Colonic mucosa (tissue), 4 donors: ENCODE measurements at places on chromosomes 1 and 21. TPM values are rescaled to one million over a fixed set of nuclear protein-coding genes. Genes with fewer than 3 reads are reported as not detected.

GRCh38 chr1:188170935-188171334, 1342.2 kb downstream of the PLA2G4A start:
- H3K4me3 ChIP-seq: no peak overlapping the region
- no peaks in the 10 kb centered on the region for H3K36me3 ChIP-seq
- DNase-seq: no peak
- H3K4me1 ChIP-seq: no peaks in the 10 kb centered on the region

DNA sequence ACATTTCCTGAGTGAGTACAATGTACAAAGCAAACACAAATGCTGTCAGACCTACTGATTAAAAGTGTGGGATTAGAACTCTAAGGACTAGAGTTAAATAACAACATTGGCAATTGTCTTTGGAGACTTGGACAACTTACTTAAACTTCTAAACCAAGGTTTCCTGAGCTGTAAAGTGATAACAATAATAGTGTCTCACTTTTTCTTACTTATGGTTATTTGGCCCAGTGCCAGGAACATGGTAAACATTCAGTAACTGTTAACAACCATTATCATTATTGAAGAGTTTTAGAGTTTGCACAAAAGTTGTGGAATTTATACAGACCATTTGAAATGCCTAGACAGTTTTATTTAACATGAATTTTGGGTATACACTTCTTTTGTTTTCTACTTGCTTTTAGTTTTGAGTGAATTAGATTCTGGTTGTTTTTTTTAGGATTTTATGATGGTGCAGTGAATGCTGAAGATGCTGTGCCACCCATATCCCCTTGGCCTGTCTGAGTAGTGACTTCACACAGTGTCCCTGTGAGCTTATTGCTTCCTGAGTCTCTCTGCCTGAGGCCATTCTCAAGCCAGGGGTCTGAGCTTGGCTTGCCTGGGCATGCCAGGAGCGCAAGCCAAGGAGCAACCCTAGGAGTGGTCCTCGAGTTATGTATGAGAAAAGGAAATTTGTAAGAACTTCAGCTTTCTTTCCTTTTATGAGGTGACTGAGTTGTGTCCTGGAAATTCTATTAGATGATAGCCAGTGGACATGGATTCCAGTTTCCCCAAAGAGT, 932.8 kb downstream of the TTLL7 start:
- DNase-seq: no peak
- H3K27me3 ChIP-seq: no peaks in the 10 kb centered on the region
- H3K4me3 ChIP-seq: no peak overlapping the region
- H3K27ac ChIP-seq: no peak overlapping the region

DNA sequence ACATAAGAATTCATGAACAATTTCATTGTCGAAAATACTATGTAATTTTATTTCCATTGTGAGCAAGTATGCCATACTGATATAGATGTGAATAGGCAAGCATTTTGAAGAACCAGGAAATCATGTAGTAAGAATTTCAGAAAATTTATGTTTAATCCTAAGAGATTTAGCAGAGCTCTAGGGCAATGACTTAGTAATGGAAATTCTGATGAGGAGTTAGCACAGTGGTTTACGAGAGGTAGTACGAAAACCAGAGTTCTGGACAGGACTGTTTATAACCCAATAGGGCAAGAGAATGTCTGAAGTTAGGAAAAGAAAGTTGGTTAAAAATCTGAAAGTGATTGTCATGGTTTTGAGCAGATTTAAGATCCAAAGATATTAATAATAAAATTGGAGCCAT, 439.6 kb upstream of the DEPDC1 start:
- no peaks in the 10 kb centered on the region for H3K4me1 ChIP-seq
- no peak overlapping the region for H3K27ac ChIP-seq
- no peaks in the 10 kb centered on the region for H3K27me3 ChIP-seq
- no peaks in the 10 kb centered on the region for H3K36me3 ChIP-seq
- H3K4me3 ChIP-seq: no peak overlapping the region

- no peak for DNase-seq
- H3K27me3 ChIP-seq: no peaks in the 10 kb centered on the region
- no peaks in the 10 kb centered on the region for H3K4me1 ChIP-seq
- H3K36me3 ChIP-seq: no peaks in the 10 kb centered on the region
These were observed 10.9 kb downstream of the MYBPHL start for GRCh38 chr1:109295712-109296415.

DNA sequence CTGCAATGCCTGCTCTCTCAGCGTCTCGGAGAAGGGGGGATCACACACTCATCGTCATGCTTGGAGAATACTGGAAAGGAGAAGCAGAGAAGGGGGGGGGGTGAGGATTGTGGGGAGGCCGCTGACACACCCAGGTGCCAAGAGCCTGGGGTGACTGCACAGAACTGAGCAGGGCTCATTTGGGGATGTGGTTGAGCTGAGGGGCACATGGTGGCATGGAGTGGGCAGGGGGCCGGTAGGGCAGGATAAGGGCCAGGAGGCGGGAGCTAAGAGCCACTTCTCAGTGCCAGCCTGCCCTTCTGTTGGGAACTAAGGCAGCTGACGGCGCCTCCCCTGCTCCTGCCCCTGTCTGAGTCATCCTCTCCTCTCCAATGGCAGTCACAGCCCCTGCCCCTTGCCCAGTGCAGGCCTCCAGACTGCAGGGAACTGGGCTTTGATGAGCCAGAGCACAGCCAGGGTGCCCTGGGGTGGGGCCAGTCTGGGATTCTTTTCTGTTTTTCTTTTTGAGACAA, 27.2 kb downstream of the MRPL37 start:
- no peaks in the 10 kb centered on the region for H3K36me3 ChIP-seq
- no peaks in the 10 kb centered on the region for H3K4me1 ChIP-seq
- no peak for DNase-seq
- H3K27ac ChIP-seq: no peak overlapping the region
- no peaks in the 10 kb centered on the region for H3K27me3 ChIP-seq
- no peak overlapping the region for H3K4me3 ChIP-seq

DNA sequence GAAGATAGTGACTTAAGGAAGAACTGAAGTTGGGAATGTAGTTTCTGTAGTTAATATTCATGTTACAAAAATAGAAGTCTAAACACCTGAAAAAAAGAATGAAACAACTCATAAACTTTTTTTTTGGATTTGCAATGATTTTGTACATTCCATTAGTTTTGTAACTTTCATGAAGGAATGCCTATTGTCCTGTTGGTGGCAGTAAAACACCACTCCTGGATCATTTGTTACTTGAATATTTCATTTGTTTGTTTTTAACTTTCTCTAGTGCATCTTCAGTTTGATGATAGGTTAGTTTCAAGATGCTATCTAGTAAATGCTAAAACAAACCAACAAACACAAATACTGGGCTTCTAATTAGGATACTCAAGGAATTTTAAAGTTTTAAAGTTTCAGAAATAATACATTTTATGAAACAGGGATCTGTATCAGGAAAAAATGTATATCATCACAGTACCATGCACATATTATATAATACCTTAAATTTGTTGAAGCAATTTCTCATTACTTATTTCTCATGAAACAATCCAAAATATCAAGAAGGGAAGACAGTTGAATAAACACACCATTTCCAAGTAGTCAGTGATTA, 229.7 kb upstream of the CACYBP start:
- no peak overlapping the region for H3K4me3 ChIP-seq
- H3K27me3 ChIP-seq: no peaks in the 10 kb centered on the region
- no peaks in the 10 kb centered on the region for H3K36me3 ChIP-seq

GRCh38 chr1:239784896-239785295, 306.8 kb upstream of the FMN2 start:
- no peaks in the 10 kb centered on the region for H3K27me3 ChIP-seq
- H3K4me3 ChIP-seq: no peak overlapping the region
- no peak for DNase-seq
- no peaks in the 10 kb centered on the region for H3K36me3 ChIP-seq

- H3K36me3 ChIP-seq: no peaks in the 10 kb centered on the region
- no peak for DNase-seq
- no peak overlapping the region for H3K4me3 ChIP-seq
- H3K27ac ChIP-seq: no peak overlapping the region
These were observed 333.8 kb downstream of the PTPRU start for GRCh38 chr1:29569971-29570634.

GRCh38 chr1:89732206-89732605, 88.6 kb upstream of the LRRC8D start:
- no peak overlapping the region for H3K4me3 ChIP-seq
- H3K36me3 ChIP-seq: no peaks in the 10 kb centered on the region
- no peak for DNase-seq
- no peak overlapping the region for H3K27ac ChIP-seq
- H3K27me3 ChIP-seq: no peaks in the 10 kb centered on the region
- no peaks in the 10 kb centered on the region for H3K4me1 ChIP-seq

Gene TCHH
- not detected for total RNA-seq

Gene GPR52
- total RNA-seq: 1.4 TPM

Gene MUL1
- total RNA-seq: 34.1 TPM

Gene PAPPA2
- 3.6 TPM for total RNA-seq

Gene MIGA1
- total RNA-seq: 16.2 TPM

Gene MMP23B
- 5.8 TPM for total RNA-seq
